ENCODE measurements at places on chromosomes 11 and 22.

DNA sequence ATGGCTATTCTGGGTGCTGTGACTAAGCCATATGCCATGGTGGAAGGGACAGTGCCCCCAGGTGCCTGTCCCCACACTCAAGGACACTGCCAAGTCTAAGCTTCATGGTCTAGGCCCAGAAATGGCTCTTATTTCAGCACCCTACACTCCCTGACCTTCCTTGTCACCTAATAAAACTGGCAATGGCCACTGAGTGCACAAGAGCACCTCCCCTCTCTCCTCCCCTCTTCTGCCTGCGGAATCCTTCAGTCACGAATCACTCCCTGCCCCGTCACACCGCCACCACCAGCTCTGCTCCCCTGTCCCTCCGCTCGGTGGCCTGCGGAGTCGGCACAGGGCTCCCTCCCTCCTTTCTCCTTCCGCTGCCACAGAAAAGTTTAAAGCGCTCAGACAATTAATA, 19.0 kb upstream of the LMO1 start:
- no peak for DNase-seq

DNA sequence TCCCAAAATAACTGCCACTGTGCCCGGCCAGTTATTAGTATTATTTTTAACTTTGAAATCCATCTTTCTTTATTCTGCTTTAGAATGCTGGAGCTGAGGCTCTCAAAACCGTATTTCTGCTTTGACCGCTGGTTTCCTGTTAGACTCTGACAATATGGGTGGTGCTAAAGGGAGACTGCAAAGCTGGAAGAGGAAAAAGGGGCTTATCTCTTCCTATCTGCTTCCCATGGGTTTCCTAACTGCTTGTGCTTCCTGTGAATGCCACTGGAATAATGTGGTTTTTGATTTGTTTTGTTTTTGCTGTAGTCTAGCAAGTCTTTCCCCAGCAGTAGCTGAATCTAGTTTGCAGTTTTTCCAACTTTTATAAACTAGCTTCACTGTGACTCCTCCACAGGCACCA, 43.6 kb downstream of the XRRA1 start:
- no peak for DNase-seq

DNA sequence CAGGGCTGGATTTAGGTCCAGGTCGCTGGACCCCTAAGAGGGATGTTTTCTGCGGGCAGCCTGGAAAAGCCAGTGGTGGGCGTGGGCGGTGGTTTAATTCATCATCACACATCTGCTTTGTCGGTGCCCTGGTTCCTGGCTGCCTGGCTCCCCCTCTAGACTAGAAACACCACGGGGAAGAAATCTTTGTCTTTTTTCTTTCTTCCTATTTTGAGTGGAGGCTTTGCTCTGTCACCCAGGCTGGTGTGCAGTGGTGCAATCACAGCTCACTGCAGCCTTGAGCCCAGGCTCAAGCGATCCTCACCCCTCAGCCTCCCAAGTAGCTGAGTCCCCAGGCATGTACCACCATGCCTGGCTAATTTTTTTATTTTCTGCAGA, 86.6 kb upstream of the LINC01488 start:
- DNase-seq = no peak

DNA sequence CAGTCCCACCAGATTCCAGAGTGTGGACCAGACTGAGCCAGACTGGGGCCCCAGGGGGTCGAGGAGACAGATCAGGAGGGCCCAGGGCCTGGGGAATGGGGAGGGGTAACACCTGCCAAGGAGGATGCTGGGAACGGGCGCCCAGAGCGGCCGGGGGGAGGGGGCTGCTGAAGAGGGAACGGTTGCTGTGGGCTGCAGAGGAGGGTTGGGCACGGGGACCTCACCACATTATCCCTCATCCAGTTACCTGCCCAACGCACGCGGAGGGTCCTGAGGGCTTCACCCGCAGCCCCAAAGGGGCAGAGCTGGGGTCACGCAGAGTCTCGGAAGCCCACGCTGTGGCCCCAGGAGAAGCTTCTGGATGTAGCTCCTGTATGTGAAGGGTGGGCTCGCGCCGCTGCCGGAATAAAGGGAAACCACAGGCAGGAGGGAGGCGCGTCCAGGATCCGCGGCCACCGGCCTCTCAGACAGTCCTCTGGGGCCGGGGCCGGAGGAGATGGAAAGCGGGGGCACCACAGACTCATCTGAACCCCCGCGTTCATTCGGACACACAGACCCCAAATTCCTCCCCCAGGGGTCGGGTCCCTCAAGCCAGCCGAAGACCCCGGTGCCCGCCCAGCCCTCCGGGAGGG, 866 bp upstream of the SELENOO start:
- no peak for DNase-seq

DNA sequence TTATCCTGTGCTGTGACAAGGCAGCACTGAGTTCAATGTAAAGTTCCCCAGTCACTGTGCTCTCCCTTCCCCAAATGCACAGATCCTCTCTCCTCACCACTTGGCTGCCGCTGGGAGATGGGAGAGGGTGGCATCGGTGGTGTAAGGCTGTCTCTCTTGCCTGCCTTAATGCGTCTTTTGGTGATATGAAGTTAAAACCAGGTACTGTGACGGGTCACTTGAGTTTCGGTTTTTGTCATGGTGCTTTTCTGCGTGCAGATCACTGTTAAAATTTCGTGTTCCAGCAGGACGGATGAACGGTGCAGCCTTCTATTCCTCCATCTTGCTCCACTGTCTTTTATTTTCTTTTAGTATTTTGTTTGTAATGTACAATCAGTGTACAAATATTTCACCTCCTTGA, 18.6 kb downstream of the GLB1L2 start:
- no peak for DNase-seq

DNA sequence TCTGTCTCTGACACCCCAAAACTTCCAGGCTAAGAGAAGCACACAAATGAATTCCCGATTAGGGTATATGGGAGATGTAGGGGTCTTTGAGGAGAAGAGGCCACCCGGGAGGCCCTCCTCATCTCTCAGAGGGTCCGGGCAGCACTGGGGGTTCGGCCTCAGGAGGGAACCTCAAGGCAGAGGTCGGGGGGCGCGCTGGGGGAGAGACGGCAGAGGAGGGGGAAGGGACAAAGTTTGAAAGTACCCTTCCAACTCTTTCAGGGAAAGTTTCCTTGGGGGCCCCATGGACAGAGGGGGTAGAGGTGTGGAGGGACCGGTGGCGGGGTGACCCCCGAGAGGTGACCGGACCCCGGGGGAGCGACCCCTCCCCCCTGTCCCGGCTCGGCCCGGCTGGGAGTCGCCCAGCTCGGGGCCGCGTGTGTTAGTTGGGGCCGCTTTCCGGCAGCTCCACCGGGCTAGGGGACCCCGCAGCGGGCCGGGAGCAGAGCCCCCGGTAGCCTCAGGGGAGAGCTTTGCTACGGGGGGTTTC, 3.3 kb upstream of the GCAT start:
- no peak for DNase-seq

GRCh38 chr11:12159351-12160099, 49.1 kb downstream of the MICAL2 start:
- no peak for DNase-seq

GRCh38 chr11:104817973-104818372, 80.3 kb downstream of the CASP12 start:
- DNase-seq = no peak

- peak; percentile 12 for DNase-seq
Observed at GRCh38 chr22:22894740-22895731, 7.4 kb downstream of the IGLL5 start.

DNA sequence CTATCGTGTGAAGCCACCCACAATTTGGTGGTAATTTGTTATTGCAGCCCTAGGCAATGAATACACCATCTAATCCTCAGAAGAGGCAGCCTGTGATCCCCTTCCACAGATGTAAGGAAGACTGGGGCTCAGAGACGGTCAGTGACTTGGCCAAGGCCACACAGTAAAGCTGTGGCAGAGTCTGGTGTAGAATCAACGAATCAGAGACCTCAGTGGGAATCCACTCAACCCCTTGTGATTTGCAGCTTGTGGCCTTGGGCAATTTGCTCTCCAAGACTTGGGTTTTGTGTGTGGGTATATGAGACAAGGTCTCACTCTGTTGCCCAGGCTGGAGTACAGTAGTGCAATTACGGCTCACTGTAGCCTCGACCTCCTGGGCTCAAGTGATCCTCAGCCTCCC, 1.9 kb downstream of the LGALS2 start:
- no peak for DNase-seq

GRCh38 chr11:123579482-123579812, 75.0 kb downstream of the SCN3B start:
- no peak for DNase-seq

All from Jurkat, Clone E6-1 (cell line).